ENCODE measurements at places on chromosomes 13 and 19. TPM values are rescaled to one million over a fixed set of nuclear protein-coding genes. Genes with fewer than 3 reads are reported as not detected.

VSTM2B gene
- not detected for total RNA-seq

CGB1 gene
- not detected for total RNA-seq

COMP gene
- total RNA-seq, result 2.7 TPM

DNA sequence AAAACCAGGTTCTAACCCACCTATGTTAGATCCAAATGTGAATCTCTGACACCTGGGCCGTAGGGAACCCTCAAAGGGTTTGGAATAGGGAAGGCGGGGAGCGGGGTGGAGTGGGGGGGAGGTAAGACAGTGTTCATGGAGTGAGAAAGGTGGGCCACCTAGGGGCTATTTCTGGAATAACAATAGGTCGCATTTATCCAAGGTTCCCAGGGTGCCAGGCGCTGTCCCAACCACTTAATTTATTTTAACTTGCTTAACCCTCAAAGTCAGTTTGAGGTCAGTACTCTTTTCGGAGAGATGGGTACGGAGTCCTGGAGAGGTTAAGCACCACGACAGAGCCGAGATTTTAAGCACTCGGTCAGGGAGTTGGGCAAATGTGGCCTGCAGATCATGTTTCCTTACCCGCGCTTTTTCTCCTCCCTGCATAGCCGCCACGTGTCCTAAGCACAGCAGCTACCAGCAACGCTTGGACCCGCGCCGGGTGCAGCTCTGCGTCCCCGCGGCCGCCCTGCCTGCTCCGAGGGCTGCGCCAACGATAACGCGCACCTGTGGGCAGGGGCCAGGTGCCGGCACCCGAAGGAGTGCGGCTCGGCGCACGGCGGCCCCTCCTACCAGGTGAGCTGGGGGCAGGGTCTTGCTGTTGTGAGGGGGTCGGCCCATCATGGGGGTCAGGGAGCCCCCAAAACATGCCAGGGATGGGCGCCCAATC is 25.0 kb upstream of the FXYD3 start:
- DNase-seq, result peak; percentile 54

- DNase-seq, result no peak
These were observed 437 bp downstream of the HIPK4 start for GRCh38 chr19:40389404-40390083.

Data from heart left ventricle (tissue), 16 donors.